ENCODE measurements at places on chromosomes 5 and 9. TPM values are rescaled to one million over a fixed set of nuclear protein-coding genes. Genes with fewer than 3 reads are reported as not detected.

SMIM33 gene
- not detected for total RNA-seq

GLRA1 gene
- not detected for total RNA-seq

MORN5 gene
- total RNA-seq, result not detected

FBP2 gene
- not detected for total RNA-seq

SHOC1 gene
- total RNA-seq, result not detected

NIPAL4 gene
- total RNA-seq, result 0.93 TPM

SLC6A18 gene
- total RNA-seq, result not detected
